ENCODE measurements at places on chromosomes 13 and 19.

GRCh38 chr13:91816263-91816807 is 417.9 kb downstream of the GPC5 start:
- DNase-seq: no peak

DNA sequence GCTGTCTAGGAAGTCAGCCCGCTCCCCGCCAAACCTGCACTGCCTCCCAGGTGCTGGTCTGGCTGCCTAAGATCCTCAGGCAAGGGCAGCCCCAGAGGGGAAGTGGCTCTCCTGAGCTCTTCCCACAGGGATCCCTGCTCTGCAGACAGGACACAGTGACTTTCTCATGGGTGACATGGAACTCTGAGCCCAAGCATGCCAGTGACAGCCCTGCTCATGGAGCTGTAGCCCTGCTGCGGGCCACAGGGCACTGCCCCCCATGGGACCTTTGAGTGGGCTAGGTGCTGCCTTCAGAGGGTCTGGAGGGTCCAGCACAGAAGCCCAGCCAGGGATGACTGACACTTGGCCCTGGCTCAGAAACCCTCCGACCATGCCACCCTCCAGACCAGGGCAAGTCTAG is 109.1 kb downstream of the TUBA3C start:
- DNase-seq: no peak

- DNase-seq: no peak
These were observed 1380.4 kb downstream of the SLITRK1 start for GRCh38 chr13:82501834-82502233.

- no peak for DNase-seq
These were observed 36.2 kb downstream of the ATP12A start for GRCh38 chr13:24716446-24716845.

DNA sequence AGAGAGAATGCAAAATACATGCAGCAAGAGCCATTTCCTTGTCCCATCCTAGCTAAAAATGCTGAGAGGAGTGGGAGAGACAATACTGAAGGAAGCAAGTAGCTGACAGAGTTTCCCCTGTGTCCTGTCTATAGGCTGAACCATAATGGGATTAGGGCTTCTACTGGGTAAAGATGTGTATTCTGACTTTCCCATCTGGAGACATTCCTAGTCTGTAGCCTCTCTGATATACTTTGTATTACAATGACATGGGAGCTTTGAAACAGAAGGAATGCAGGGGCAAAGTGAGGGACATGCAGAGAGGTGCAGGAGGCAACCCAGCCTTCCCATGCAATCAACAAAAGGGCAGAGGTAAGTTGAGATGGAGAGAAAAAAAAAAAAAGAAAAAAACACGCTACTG is 10.5 kb upstream of the GPC6 start:
- no peak for DNase-seq

GRCh38 chr13:31007417-31007816 is 75.0 kb downstream of the TEX26 start:
- no peak for DNase-seq

GRCh38 chr13:36086117-36086516 is 45.1 kb downstream of the DCLK1 start:
- DNase-seq: no peak

- no peak for DNase-seq
These were observed 2.4 kb downstream of the KLK15 start for GRCh38 chr19:50831026-50831396.

GRCh38 chr13:94674609-94675348 is 37.6 kb downstream of the SOX21 start:
- peak; percentile 29 for DNase-seq

DNA sequence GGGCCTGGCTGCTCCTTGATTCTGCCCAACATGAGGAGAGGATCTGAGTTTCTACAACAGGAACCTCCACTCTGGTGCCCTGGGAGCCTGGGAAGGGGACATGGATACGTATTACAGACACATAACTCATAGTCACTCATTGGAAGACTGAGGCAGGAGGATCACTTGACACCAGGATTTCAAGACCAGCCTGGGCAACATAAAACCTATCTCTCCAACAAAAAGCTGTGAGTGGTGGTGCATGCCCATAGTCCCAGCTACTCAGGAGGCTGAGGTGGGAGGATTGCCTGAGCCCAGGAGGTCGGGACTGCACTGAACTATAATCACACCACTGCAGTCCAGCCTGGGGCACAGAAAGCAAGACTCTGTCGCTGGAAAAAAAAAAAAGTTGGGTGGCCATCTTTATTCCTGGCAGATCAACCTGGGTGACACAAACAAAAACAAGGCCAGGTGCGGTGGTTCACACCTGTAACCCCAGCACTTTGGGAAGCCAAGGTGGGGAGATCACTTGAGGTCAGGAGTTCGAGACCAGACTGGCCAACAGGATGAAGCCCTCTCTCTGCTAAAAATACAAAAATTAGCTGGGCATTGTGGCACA is 1.1 kb upstream of the KLF1 start:
- no peak for DNase-seq

DNA sequence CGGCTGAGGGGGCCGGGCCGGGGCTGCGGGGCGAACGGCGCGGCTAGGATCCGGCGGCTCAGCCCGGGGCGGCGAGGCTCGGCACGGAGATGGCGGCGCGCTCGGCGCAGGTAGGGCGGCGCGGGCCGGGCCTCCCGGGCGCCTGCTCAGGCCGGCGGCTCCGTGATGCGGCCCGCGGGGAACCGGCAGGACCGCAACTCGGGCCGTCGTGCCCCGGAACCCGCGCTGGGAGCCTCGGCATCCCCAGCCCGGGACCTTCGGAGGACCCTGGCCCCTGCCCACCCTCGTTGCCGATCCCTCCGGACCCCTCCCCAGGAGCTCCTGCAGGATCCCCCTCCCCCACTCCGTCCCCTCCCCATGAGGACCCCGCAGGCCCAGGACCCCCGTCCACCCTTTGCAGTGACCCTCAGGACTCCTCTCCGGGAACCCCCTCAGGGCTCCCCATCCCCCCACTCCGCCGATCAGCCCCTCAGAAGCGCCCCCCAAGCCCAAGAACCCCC is 304 bp downstream of the EVI5L start:
- no peak for DNase-seq

DNA sequence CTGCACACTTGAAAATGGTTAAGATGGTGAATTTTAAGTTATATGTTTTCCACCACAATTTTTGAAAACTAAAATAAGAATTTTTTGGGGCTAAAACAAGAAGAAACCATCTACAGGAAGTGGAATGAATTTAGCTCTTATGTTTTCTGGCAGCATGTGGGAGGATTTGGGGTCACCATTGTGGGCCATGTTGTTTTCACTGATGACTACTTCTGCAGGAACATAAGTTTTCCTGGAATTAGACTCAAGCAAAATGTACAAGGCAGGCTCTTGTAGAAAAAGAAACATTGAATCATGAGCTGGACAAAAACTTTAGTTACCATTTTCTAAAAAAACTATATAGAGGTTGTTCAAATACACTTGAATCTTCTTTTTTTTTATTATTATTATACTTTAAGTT is 125.3 kb upstream of the C1QTNF9B start:
- no peak for DNase-seq
